ENCODE measurements at places on chromosomes 3 and 15. TPM values are rescaled to one million over a fixed set of nuclear protein-coding genes. Genes with fewer than 3 reads are reported as not detected.

- no peaks in the 10 kb centered on the region for H3K27me3 ChIP-seq
- peaks cover 11% of the 10 kb centered on the region for H3K4me1 ChIP-seq
These were observed 26.0 kb downstream of the HHLA2 start for GRCh38 chr3:108322352-108322751.

GRCh38 chr3:26369133-26369532 lies 253.4 kb upstream of the LRRC3B start:
- no peak for DNase-seq
- H3K4me3 ChIP-seq, result no peak overlapping the region
- H3K36me3 ChIP-seq, result no peaks in the 10 kb centered on the region
- H3K27ac ChIP-seq, result no peak overlapping the region

Gene CRABP1
- total RNA-seq, result not detected

Gene SNX33
- 3.2 TPM for total RNA-seq

GRCh38 chr3:140370686-140371085 lies 307.2 kb upstream of the TRIM42 start:
- DNase-seq, result no peak
- no peak overlapping the region for H3K27ac ChIP-seq
- H3K4me3 ChIP-seq, result no peak overlapping the region

DNA sequence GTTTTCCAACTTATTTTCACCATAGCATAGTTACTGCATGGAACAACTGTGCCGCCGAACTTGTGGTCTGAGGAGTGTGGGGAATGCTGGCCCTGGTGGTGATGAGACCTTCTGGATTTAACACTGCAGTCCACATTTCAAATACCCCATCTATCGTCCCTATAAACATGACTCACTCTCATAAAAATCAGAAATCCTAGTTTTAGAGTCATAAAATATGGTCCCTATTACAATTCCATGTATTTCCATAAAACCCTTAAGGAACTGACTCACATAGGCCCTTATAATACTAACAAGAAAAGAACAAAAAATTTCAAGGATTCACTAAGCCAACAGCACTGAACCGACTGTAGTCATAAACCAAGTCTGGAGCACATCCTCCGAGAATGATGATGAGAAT lies 147.2 kb downstream of the FOXP1 start:
- H3K4me3 ChIP-seq, result no peak overlapping the region
- DNase-seq, result no peak
- H3K36me3 ChIP-seq, result no peaks in the 10 kb centered on the region
- H3K4me1 ChIP-seq, result peaks cover 84% of the 10 kb centered on the region
- no peak overlapping the region for H3K27ac ChIP-seq

DNA sequence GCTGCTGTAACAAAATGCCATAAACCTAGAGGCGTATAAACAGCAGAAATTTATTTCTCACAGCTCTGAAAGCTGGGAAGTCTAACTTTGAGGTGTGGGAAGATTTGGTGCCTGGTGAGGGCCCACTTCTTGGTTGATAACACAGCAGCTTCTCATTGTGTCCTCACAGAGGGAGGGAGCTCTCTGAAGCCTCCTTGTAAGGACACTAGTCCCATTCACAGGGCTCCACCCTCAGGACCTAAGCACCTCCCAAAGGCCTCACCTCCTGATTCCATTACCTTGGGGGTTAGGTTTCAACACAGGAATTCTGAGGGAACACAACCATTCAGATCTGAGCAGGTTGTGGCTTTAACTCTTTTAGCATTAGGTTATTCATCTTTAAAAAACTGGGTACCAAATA lies 380.3 kb upstream of the ATP10A start:
- H3K27ac ChIP-seq, result no peak overlapping the region
- DNase-seq, result no peak
- no peak overlapping the region for H3K4me3 ChIP-seq
- no peaks in the 10 kb centered on the region for H3K4me1 ChIP-seq
- no peaks in the 10 kb centered on the region for H3K27me3 ChIP-seq

DNA sequence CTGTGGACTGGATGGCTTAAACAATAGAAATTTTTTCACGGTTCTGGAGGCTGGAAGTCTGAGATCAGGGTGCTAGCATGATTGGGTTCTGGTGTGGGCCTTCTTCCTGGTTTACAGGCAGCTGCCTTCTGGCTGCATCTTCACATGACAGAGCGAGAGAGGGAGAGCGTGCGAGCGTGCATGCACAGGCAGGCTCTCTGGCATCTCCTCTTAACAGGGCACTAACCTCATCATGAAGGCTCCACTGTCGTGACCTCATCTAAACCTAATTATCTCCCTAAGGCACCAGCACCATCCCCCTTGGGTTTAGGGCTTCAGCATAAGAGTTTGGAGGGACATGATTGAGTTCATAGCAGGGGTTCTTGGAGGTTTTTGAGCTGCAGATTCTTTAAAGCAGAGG lies 292.0 kb upstream of the C2CD4B start:
- no peaks in the 10 kb centered on the region for H3K36me3 ChIP-seq
- DNase-seq, result no peak

- no peaks in the 10 kb centered on the region for H3K4me1 ChIP-seq
- H3K27ac ChIP-seq, result no peak overlapping the region
- peaks cover 42% of the 10 kb centered on the region for H3K36me3 ChIP-seq
- no peaks in the 10 kb centered on the region for H3K27me3 ChIP-seq
- H3K4me3 ChIP-seq, result no peak overlapping the region
These were observed 45.0 kb downstream of the BLM start for GRCh38 chr15:90762109-90762508.

DNA sequence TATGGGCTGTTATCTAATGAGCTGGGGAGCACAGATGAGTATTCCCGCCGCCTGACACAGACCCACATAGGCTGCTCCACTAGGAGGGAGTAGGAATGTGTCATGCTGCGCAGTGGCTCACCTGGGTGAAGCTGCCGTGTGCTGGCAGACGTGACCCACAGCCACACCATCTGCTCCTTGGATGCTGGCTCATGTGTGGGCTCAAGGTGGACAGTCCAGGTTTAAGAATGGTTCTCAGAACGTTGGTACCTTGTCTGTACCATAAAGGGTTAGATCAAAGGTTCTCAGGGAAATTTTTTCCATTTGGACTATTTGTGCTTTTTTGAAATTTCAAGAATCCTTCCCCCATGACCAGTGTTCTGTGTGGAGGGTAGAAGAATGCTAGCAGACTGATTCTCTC lies 338.9 kb upstream of the TRIM42 start:
- H3K27me3 ChIP-seq, result no peaks in the 10 kb centered on the region
- H3K36me3 ChIP-seq, result no peaks in the 10 kb centered on the region
- no peak overlapping the region for H3K4me3 ChIP-seq
- no peaks in the 10 kb centered on the region for H3K4me1 ChIP-seq
- H3K27ac ChIP-seq, result no peak overlapping the region

GRCh38 chr15:78841891-78842290 lies 30.6 kb upstream of the ADAMTS7 start:
- peaks cover 2% of the 10 kb centered on the region for H3K4me1 ChIP-seq
- H3K27me3 ChIP-seq, result no peaks in the 10 kb centered on the region
- no peak overlapping the region for H3K27ac ChIP-seq

GRCh38 chr3:108518895-108519294 lies 8.5 kb upstream of the MYH15 start:
- H3K27me3 ChIP-seq, result peaks cover 6% of the 10 kb centered on the region
- no peak for DNase-seq
- no peak overlapping the region for H3K4me3 ChIP-seq

Gene DUOXA2
- total RNA-seq, result not detected

GRCh38 chr3:55621026-55621422 lies 133.9 kb upstream of the WNT5A start:
- H3K27me3 ChIP-seq, result peaks cover 1% of the 10 kb centered on the region
- H3K4me1 ChIP-seq, result no peaks in the 10 kb centered on the region
- H3K4me3 ChIP-seq, result no peak overlapping the region
- no peak for DNase-seq
- no peak overlapping the region for H3K27ac ChIP-seq

Gene GOLGA8O
- total RNA-seq, result not detected

GRCh38 chr3:46551615-46552014 lies 14.5 kb downstream of the LRRC2 start:
- peaks cover 10% of the 10 kb centered on the region for H3K4me1 ChIP-seq
- H3K36me3 ChIP-seq, result no peaks in the 10 kb centered on the region
- no peak for DNase-seq
- no peak overlapping the region for H3K4me3 ChIP-seq
- peaks cover 2% of the 10 kb centered on the region for H3K27me3 ChIP-seq

DNA sequence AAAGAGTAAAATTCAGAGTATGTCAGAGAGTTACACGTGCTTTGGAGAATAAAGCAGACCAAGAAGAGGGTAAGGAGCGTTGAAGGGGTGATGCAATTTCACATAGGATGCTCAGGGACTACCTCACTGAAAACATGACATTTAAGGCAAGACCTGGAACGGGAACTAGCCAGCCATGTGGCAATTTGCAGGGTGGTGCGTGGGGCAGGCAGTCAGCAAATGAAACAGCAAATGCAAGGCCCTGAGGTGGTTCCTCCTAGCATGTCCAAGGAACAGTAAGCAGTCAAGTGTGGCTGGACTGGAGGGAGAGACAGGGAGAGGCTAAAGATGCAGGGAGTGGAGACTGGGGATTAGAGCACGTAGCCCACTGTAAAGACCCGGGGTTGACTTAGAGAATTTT lies 146.1 kb upstream of the LPP start:
- no peaks in the 10 kb centered on the region for H3K36me3 ChIP-seq
- DNase-seq, result no peak
- H3K27ac ChIP-seq, result no peak overlapping the region
- no peaks in the 10 kb centered on the region for H3K27me3 ChIP-seq

DNA sequence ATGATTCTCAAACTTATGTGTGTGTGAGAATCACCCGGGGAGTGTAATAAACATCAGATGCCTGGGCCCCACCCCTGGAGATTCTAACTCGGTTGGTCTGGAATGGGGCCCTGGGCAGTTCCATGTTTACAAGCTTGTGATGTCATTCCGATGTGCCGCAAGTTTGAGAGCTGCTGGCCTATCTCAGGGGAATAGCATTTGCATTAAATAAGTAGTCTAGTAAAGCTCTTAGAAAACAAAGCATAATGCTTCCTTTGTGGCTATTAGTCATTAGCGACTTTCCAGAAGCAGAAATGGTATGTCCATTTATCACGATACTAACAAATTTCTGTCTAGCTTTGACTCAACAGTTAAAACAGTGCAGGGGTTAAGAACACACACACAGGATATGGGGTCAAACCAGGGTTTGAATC lies 20.9 kb downstream of the PGBD4 start:
- H3K27ac ChIP-seq, result no peak overlapping the region
- H3K4me1 ChIP-seq, result no peaks in the 10 kb centered on the region
- peaks cover 10% of the 10 kb centered on the region for H3K27me3 ChIP-seq
- DNase-seq, result no peak

DNA sequence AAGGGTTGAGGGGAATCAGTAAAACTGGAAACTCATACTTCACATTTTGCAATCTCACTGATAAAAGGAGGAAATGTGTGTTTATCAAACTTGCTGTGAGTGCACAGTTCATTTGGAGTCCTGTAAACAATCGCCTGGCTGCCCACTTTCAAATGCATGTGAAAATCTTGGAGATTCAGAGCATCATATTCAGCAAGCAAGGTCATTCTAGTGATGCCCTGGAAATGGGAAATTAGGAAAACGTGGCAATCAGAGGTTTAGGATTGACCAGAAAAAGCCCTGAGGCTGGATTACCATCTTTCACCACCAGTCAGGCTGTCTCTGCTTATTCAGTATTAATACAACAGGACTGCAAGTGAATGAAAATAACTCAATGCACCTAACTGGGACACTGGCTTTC lies 23.9 kb downstream of the DPH6 start:
- H3K4me3 ChIP-seq, result no peak overlapping the region
- no peaks in the 10 kb centered on the region for H3K4me1 ChIP-seq
- H3K27ac ChIP-seq, result no peak overlapping the region
- H3K36me3 ChIP-seq, result no peaks in the 10 kb centered on the region
- no peak for DNase-seq
- H3K27me3 ChIP-seq, result no peaks in the 10 kb centered on the region

GRCh38 chr3:48567500-48567899 lies 3.9 kb upstream of the UCN2 start:
- no peak for DNase-seq
- H3K4me3 ChIP-seq, result no peak overlapping the region
- H3K4me1 ChIP-seq, result peaks cover 3% of the 10 kb centered on the region
- H3K27me3 ChIP-seq, result no peaks in the 10 kb centered on the region

Gene TMA7
- total RNA-seq, result 318 TPM

GRCh38 chr3:98977520-98977919 lies 76.0 kb upstream of the DCBLD2 start:
- no peaks in the 10 kb centered on the region for H3K27me3 ChIP-seq
- DNase-seq, result no peak
- no peaks in the 10 kb centered on the region for H3K36me3 ChIP-seq
- H3K4me1 ChIP-seq, result no peaks in the 10 kb centered on the region
- H3K4me3 ChIP-seq, result no peak overlapping the region
- no peak overlapping the region for H3K27ac ChIP-seq

DNA sequence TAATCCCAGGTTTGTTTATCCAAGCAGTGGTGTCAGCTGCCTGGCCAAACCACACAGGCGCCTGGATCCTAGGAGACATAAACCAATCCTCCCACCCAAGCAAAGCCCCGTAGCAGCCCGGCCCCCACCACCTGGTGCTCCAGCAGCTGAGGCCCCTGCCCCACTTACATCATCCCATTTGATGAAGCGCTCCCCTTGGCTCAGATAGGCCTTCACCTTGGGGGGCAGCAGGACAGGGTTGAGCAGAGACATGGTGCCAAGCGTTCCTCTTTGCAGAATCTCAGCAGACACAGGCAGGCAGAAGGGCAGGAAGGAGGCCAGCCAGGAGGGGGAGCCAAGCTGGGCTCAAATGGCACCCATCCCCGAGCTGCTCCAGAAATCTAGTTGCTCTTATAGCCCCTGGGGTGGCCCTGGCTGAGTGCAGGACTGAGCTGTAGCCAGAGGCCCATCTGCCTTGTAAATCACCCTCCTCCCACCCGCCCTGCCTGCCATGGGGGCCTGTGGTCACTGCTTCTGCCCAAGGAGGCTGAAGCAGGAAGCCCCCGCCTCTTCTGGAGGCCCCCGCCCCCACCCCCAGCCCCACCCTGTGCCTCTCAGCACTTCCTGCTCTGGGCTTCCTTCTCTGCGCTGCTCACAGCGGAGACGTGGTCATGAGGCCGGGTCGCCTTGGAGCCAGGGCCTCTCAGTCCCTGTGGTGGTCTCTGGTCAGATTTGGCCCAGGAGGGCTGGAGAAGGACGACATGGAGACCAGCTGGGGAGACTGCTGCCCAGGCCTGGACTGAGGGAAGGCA lies at the start of gene PLCB2:
Gene PLCB2 (minus strand): TSS at position 515 of the 791 bp plus-strand sequence. CDS start 263 bp downstream, at position 252.
- peaks cover 6% of the 10 kb centered on the region for H3K36me3 ChIP-seq
- peaks cover 29% of the 10 kb centered on the region for H3K4me1 ChIP-seq
- H3K27ac ChIP-seq, result peak within 1 kb of the TSS; percentile 97
- peak within 1 kb of the TSS; percentile 96 for H3K4me3 ChIP-seq
- H3K27me3 ChIP-seq, result no peaks in the 10 kb centered on the region

Measured in activated CD4-positive, alpha-beta memory T cell treated with anti-CD3 and anti-CD28 coated beads for 36 hours (primary cell).